ENCODE measurements at places on chromosomes 5 and 9.

- DNase-seq, result peak; percentile 12
These were observed 14.0 kb downstream of the NFX1 start for GRCh38 chr9:33304362-33304761.

- peak; percentile 82 for DNase-seq
These were observed at the start of gene ABLIM3 for GRCh38 chr5:149141224-149141956. ABLIM3 (plus strand) TSS chr5:149141493; CDS start chr5:149142096, 603 bp downstream.

- DNase-seq, result no peak
These were observed 24.8 kb downstream of the NSUN2 start for GRCh38 chr5:6608016-6608415.

DNA sequence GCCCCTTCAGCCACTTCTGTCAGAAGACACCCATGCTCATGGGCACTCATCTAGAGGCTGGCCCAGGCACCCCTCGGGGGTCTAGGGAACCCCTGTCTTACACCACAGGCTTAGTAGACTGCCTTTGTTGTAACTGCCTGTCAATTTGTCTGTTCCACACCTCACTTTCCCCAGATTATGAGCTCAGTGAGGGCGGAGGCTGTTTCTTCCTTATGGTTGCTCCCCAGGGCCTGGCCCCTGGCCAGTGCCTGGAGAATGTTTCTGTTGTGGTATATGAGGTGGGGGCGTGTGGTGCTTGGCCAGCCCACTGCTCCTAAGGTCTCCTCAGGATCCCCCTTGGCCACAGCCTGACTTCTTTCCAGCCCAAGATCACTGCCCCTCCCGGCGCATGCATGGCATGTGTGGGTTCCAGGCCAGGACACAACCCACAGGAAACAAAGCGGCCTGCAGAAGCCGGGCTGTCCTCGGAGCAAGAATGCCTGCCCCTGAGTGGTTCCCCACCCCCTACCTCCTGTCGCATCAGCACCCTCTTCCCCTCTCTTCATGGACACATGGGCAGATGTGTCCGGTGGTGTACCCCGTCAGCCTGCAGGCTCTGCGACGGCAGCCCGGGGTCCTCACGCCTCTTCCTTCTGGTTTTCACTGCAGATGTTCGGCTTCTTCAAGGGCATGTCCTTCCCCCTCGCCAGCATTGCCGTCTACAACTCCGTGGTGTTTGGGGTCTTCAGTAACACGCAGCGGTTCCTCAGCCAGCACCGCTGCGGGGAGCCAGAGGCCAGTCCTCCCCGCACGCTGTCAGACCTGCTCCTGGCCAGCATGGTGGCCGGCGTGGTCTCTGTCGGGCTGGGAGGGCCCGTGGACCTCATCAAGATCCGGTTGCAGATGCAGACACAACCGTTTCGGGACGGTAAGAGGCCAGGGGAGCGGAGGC, 17.7 kb downstream of the SLC25A48 start:
- DNase-seq, result no peak

- no peak for DNase-seq
These were observed 8.5 kb upstream of the ACSL6 start for GRCh38 chr5:132019857-132020555.

DNA sequence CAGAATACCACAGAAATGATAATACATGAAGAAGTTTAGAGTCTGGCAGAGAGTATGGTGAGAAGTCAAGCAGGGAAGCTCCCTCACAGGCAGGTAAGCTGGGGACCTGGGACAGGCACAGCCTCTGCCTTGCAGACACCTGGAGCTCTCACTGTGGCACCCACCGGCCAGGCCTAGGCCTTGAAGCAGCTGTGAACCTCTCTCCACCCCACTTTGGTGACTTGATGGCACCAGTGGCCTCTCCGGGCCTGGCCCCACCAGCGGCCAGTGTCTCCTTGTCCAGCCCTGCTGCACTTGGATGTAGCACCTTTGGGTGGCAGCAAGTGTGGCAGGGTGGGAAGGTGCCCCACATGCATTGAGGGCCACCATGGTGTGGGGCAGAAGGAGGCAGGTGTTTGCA, 330.5 kb downstream of the NPR3 start:
- DNase-seq, result no peak

DNA sequence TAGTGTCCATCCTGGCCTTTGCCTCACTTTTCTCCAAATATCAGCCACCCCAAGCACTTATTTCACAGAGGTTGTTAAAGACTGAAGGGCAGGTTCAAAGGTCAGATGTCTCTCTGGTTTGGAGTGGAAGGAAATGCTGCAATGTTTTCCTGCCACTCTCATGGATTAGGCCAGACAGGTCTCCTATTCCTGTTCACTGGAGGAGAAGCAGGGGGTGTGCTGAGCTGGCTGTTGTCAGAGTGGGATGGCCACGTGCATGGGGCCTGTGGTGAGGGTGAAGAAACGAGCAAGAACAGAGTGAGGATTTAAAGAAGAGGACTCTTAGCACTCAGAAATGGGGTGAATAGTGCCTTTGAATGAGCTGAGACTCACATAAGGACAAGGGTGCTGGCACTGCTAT, 6.7 kb downstream of the TMEM8B start:
- no peak for DNase-seq

DNA sequence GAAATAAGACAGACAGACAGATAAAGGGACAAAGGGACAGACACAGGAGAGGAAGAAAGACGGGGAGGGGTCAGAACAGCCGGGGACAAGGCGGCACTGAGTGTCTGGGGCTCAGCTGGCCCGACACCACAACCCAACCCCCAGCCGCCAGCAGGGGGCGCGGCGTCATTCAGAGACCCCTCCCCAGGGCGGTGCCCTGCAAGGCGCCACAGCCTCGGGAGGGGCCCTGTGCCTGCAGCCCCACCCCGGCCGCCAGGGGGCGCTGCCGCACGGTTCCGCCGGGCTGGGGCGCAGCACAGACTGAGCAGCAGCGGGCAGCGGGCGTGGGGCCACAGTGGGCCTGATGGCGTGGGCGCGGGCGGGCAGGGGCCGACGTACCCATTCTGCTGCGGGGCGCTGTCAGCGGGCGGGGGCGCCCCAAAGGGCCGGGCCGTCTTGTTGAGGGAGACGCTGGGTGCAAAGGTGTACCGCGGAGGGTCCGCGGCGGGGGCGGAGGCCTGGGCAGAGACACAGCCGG, 5.9 kb downstream of the PDLIM7 start:
- no peak for DNase-seq

DNA sequence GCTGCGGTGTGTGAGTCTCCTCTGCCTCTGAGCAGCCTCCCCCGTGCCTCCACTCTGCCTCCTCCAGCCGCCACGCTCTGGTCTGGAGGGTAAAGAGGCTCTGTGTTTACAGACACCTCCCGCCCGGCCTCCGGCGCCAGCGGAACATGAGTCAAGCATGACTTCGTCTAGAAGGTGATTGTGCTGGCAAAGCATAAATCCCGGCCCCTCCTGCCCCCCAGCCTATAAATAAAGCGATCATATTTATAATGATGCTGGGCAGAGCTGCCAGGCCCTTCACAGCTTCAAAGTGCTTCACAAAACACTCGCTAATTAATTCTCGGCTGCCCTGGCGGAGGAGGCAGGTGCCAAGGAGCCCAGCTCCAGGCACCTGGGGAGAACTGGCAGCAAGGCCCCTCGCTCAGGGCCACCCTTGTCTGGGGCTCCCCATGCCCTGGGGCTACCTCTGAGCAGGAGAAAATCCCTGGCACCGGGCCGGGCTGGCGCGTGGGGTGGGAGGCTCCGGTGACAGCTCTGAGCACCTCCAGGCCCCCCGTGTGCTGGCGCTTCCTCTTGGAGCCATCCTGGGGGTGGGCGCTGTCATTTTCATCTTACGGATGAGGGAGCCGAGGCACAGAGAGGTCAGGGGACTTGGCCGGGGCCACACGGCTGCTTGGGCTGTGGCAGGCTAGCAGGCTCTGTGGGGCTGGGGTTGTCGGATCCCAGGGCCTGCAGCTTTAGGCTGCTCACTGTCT, 87.8 kb downstream of the RXRA start:
- no peak for DNase-seq

GRCh38 chr5:88203981-88204750, 64.5 kb downstream of the TMEM161B start:
- no peak for DNase-seq

DNA sequence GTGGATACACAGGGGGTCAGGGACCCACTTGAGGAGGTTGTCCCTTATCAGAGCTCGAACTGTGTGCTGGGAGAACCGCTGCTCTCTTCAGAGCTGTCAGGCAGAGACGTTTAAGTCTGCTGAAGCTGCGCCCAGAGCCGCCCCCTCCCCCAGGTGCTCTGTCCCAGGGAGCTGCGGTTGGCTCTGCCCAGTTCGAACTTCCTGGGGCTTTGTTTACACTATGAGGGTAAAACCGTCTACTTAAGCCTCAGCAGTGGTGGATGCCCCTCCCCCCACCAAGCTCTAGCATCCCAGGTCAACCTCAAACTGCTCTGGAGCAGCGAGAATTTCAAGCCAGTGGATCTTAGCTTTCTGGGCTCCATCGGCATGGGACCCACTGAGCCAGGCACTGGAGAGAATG, 15.9 kb downstream of the SRD5A1 start:
- DNase-seq, result no peak

Measured in suppressor macrophage treated with lipopolysaccharide for 4 hours (primary cell).